ENCODE measurements at places on chromosomes 1 and 21.

DNA sequence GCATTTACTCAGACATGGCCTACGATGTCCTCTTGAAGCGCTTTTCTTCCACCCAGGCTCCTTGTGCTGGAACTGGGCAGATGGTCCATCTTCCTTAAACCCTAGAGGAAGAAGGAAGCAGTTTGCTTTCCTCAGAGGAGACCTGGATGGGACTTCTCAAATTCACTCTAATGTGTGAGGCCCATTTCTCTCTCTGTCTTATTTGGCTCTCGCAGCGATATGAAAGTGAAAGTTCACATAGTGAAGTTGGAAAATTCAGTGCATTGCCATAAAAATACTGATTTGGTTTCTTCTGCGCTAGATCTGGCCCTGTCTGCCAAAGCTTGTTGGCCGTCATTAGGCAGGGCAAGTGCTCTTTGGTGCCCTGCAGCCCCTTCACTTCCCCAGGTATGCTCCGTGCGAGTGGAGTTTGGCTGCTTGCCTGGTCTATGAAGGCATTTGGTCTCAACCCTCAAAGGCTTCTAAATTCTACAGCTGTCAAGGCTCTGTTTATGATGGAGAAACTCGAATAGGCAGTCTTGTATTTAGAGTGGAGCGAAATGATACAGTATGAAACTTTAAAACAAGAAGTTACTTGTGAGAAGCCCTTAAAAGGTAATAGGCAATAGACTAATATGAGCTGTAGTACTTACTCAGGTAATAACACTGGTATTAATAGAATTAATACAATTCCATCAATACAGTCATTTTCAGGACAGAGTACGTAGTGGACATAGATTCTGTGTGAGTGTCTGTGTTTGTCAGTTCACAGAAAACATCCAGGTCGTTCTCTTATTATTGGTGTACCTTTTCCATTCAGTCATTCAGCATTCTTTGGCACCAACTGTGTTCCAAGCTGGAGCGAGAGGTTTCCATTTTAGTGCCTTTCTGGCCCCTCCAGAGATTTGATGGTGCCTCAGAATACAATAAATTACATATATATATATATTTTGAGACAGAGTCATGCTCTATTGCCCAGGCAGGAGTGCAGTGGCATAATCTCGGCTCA, 20.5 kb downstream of the SZRD1 start:
- no peak for DNase-seq

DNA sequence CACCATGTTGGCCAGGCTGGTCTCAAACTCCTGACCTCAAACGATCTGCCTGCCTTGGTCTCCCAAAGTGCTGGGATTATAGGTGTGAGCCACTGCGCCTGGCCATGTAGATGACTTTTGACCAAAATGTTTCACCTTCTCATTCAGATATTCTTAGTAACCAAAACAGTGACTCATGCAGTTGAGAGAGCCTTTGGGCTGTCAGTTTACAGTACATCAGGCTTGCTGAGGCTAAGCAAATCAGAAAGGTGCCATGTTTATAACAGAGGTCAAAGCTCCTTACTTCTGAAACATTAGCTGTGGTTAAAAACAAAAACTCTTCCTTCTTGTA, 21.0 kb downstream of the CNIH4 start:
- no peak for DNase-seq

- DNase-seq = no peak
Measured at GRCh38 chr1:228096416-228097332, 6.5 kb downstream of the C1orf35 start.

DNA sequence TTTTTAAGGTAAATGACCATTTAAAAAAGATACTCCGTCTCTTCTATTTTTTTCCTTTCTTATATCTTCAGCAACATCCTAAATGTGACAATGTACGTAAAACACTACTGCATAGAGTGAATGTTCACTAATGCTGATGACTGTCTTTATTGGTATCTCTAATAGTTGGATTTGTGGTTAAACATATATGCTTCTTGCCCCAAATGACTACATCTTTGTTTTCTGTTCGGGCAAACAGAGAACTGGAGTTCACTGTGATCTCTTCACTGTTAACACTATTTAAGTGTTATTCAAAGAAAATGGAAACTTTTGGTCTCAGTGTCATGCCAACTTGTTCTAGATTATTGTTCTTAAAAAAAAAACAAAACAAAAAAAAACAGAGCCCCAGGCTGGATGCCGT, 109.4 kb downstream of the KIF26B start:
- no peak for DNase-seq

DNA sequence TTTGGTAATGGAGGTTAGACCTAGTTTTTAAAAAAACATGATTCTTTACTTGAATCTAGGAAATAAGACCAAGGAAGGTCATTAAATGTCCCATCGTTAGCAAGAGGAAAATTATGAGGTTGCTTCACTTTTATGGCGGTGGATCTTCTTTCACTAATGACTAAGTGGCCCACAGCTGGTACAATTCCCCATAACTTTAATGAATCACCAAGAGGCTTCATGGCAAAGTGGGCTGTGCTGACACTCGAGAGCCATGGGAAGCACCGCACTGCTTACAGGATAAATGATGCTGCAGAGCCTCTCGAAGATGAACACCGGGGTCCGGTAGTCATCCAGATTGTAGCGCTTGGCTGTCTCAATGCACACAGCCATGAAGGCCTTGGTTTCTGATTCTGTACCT, 108.8 kb downstream of the UBR4 start:
- no peak for DNase-seq

DNA sequence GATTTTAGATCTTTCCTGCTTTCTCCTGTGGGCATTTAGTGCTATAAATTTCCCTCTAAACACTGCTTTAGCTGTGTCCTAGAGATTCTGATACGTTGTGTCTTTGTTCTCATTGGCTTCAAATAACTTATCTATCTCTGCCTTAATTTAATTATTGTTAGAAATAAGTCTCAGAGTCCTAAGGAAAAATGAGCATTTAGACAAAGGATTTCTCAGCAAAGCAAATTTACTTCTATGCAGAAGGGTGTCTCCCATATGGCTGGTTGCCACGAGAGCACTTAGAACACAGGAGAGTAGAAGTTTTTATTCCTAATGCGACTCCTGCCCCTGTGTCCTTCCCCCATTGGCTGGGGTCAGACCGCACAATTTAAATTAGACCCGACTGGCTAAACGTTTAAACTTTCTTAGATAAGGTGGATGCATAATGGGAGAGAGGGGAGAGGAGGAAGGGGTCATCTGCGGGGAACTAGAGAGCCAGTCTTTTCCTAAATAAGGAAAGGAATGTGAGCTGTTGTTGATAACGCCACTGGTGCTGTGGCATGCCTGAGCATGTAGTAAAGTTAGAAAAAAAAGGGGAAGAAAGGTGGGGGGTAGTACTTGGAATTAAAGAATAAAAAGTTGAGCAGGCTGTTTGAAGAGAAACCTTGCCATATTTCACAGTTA, 170.2 kb downstream of the DYRK1A start:
- no peak for DNase-seq

GRCh38 chr1:59552007-59552406, 255.1 kb downstream of the FGGY start:
- DNase-seq = no peak

GRCh38 chr1:26411624-26412074, 1.0 kb downstream of the LIN28A start:
- DNase-seq = no peak

DNA sequence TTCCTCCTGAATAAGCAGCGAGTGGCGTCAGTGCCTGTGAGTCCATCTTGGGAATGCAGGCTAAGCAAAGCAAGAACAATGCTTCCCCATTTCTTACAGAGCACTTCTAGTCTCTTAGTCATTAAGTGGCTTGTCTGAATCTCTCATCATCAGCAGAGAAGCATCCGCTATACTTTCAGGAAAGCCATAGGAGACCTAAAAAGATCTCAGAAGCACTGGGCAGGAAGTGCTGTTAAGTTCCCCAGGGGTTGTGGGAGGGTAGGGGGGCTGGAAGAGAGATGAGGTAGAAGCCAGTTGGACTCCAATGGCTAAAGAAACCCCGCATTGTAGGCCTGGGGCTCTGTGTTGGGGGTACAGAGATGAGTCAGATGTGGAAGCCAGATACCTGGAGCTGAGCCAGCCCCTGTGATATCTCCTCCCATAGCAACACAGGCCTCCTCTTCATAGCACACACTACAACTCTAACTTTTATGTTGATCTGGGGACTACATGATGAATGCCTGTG, 44.9 kb downstream of the SYT6 start:
- DNase-seq = no peak

DNA sequence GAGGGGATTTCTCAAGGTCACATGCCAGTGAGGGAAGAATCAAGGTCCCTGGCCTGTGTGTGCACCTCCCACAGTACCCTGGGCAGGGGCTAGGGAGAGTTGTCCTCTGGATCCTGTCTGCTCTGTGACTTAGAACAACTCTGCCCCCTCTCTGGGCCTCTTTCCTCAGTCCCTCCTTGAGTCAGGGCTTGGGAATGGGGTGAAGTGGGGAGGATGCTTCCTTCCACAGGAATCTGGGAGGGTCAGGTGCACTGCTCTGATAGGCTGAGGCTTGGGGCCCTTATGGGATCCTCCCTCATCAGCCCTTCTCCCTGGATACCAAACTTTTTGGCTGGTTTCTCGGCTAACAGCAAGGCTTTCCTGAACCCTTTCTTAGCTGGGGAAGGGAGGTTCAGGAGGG, 2.5 kb downstream of the TRNP1 start:
- no peak for DNase-seq

GRCh38 chr1:175129182-175129581, 61.5 kb downstream of the TNN start:
- DNase-seq = no peak

- DNase-seq = no peak
Measured at GRCh38 chr21:19995253-19995652, 1003.0 kb upstream of the NCAM2 start.

GRCh38 chr1:77031106-77031662, 163.9 kb downstream of the ST6GALNAC5 start:
- DNase-seq = no peak

DNA sequence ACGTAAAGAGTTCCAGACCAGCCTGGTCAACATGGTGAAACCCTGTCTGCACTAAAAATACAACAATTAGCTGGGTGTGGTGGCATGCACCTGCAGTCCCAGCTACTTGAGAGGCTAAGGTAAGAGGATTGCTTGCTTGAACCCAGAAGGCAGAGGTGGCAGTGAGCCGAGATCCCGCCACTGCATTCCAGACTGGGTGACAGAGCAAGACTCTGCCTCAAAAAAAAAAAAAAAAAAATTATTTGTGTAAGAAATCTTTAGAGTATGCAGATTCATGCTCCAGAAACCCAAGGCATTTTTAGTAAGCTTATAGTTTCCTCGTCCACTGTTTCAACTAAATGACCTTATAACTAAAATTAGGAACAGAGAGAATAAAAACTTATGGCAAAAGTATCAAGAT, 51.3 kb downstream of the ABL2 start:
- no peak for DNase-seq

DNA sequence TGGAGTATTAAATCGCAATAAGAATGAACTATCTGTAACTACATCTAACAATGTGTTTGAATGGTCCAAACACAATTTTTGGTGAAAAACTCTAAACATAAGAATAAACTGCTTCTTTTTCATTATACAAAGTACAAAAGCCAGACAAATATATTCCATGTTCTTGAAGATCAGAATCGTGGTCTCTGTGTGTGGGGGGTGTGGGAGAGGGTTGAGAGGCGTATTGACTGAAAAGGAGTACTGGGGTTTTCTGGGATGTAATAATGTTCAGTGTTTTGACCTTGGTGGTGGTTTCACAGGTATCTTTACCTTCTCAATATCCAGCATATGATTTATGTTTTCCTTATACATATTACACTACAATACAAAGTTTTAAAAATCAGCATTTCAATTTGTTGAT, 764 bp upstream of the CFH start:
- DNase-seq = no peak

- no peak for DNase-seq
Measured at GRCh38 chr21:39918558-39918957, 51.3 kb downstream of the PCP4 start.

DNA sequence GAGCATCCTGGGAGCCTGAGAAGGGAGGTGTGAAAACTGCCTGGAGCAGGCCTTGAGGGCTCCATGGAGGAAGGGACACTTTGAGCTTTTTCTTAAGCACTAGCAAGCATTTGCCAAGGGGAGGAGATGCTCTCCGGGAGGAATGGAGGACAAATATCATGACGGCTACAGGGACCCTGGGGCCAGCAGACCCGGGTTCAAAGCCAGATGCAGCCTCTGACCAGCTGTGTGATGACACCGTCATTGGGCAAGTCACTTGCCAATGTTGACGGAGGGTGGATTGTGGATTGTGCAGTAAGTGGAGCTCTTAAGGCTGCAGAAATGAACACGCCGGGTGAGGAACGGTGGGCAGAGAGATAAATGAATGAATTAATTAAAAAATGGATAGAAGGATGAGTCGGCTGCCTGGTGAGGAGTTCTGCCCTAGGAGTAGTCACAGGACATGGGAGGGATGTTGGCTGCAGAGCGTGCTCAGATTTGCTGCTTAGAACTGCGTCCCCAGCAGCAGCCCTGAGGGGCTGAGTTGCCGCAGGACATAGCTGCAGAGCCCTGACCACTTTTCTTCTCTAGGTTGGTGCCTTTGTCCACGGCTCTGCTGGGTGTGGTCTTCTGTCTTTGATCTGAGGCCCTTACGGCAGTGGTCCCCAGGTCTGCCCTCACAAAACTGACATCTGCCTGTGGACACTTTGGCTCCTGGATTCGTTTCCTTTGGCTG, 507.6 kb downstream of the NPHP4 start:
- DNase-seq = no peak

GRCh38 chr1:155079487-155080311, 1.1 kb downstream of the EFNA3 start:
- no peak for DNase-seq

- DNase-seq = no peak
Measured at GRCh38 chr1:6495540-6496364, 4.3 kb upstream of the PLEKHG5 start.

GRCh38 chr1:104294259-104294658, 544.6 kb downstream of the AMY1C start:
- DNase-seq = no peak

DNA sequence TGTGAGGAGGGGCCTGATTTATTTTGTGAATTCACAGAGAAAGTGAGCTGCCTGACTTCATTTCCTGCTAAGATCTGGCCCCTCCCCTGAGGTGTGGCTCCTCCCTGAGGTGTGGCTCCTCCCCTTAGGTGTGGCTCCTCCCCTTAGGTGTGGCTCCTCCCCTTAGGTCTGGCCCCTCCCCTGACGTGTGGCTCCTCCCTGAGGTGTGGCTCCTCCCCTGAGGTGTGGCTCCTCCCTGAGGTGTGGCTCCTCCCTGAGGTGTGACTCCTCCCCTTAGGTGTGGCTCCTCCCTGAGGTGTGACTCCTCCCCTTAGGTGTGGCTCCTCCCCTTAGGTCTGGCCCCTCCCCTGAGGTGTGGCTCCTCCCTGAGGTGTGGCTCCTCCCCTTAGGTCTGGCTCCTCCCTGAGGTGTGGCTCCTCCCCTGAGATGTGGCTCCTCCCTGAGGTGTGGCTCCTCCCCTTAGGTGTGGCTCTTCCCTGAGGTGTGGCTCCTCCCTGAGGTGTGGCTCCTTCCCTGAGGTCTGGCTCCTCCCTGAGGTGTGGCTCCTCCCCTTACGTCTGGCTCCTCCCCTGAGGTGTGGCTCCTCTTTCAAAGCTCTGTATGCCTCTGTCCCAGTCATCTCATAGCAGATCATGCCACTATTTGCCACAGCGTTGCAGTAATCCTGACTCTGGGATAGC, 26.9 kb upstream of the LRRC3 start:
- DNase-seq = no peak

- DNase-seq = peak; percentile 48
Measured at GRCh38 chr1:204507317-204508105, 8.7 kb upstream of the MDM4 start.
